Activated CD4-positive, alpha-beta T cell treated with anti-CD3 and anti-CD28 coated beads for 36 hours (primary cell): ENCODE measurements at places on chromosomes 5 and 9. TPM values are rescaled to one million over a fixed set of nuclear protein-coding genes. Genes with fewer than 3 reads are reported as not detected.
A peak's percentile ranks its signal among the peaks of the same experiment; 100 is the strongest.

PHF24 gene
- 0.09 TPM for total RNA-seq

OR13J1 gene
- not detected for total RNA-seq

MELK gene
- 63.9 TPM for total RNA-seq

CMYA5 gene
- 0.25 TPM for total RNA-seq

STPG3 gene
- total RNA-seq, result not detected

MYOT gene
- total RNA-seq, result not detected

- H3K27me3 ChIP-seq, result no peaks in the 10 kb centered on the region
- H3K4me3 ChIP-seq, result no peak overlapping the region
- no peaks in the 10 kb centered on the region for H3K4me1 ChIP-seq
- peaks cover 2% of the 10 kb centered on the region for H3K36me3 ChIP-seq
- DNase-seq, result no peak
These were observed 62.3 kb upstream of the CDK5RAP2 start for GRCh38 chr9:120642129-120642770.

DNA sequence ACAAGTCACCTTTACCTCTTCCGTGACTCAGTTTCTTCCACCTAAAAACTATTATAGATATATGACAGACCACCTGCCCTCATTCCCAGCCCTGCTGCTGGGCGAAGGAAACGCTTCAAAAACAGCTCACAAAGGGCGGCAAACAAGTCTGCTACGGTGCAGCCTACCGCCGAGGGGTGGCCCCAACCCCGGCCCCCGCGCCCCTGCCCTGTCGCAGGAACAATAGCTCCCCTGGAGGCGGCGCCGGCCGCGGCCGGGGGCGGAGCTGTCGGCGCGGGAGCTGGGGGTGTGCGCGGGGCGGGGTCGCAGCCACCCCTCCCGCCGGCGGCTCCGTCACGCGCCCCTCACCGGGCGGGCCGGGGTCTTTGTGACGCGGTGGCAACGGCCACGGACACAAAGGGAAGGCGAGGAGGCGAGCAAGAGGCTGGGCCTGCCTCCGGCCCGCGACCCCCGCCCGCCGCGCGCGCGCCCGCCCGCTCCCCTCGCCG, at the start of gene TMEFF1:
TSS of gene TMEFF1 (plus strand) at position 362 of the 488 bp plus-strand sequence. CDS start 396 bp downstream, outside the sequence.
- H3K36me3 ChIP-seq, result no peaks in the 10 kb centered on the region
- H3K4me3 ChIP-seq, result peak within 1 kb of the TSS; percentile 52
- DNase-seq, result peak; percentile 81
- H3K27me3 ChIP-seq, result peaks cover 29% of the 10 kb centered on the region

DNA sequence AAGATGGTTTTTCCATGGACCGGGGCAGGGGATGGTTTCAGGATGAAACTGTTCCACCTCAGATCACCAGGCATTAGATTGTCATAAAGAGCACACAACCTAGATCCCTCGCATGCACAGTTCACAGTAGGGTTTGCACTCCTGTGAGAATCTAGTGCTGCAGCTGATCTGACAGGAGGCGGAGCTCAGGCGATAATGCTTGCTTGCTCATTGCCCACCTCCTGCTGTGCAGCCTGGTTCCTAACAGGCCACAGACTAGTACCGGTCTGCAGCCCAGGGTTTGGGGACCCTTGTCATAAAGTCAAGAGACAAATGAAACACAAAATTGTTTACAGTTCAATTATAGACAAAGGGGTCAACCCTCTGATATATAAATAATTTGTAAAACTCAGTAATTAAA, 101.7 kb downstream of the RANBP17 start:
- no peak for DNase-seq
- no peaks in the 10 kb centered on the region for H3K36me3 ChIP-seq
- no peaks in the 10 kb centered on the region for H3K27me3 ChIP-seq
- no peaks in the 10 kb centered on the region for H3K4me1 ChIP-seq
- no peak overlapping the region for H3K4me3 ChIP-seq
- H3K27ac ChIP-seq, result no peak overlapping the region

DNA sequence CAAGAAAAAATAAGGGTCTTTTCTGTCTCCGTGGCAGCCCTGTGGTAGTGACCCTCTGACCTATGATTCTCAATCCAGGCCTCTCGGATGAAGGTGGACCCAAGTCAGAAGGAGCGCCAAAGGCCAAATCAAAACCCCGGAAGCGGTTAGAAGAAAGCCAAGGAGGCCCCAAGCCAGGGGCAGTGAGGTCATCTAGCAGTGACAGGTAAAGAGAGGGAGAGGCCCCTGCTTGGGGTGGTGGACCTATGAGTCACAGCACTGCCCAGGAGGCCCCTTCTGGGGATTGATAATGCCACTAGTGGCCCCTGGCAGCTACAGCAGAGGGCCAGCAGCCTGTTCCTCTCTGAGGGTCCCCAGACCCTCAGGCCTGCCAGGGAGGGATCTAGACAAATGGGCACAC, 6.4 kb upstream of the SLC2A8 start:
- no peaks in the 10 kb centered on the region for H3K36me3 ChIP-seq
- peaks cover 61% of the 10 kb centered on the region for H3K27me3 ChIP-seq
- H3K4me3 ChIP-seq, result no peak overlapping the region
- peaks cover 20% of the 10 kb centered on the region for H3K4me1 ChIP-seq

DNA sequence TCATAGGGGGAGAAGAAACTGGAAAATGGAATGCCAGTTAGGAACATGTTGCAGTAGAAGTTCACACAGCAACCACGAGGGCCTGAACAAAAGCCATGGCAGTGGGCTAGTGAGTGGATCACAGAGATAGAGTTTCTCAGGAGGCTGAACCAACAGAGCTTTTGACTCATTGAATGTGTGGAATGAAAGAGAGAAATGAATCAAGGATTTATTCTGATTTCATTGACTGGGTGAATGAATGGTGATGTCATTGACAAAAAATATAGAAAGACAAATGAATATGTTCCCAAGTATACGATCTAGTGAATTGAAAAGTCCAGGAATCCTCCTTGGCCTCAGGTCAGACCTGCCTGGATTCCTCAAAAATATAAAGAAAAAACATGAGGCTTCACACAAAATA, 99.2 kb downstream of the ZNF462 start:
- H3K4me3 ChIP-seq, result no peak overlapping the region
- peaks cover 2% of the 10 kb centered on the region for H3K27me3 ChIP-seq
- peaks cover 20% of the 10 kb centered on the region for H3K4me1 ChIP-seq
- H3K27ac ChIP-seq, result no peak overlapping the region

DNA sequence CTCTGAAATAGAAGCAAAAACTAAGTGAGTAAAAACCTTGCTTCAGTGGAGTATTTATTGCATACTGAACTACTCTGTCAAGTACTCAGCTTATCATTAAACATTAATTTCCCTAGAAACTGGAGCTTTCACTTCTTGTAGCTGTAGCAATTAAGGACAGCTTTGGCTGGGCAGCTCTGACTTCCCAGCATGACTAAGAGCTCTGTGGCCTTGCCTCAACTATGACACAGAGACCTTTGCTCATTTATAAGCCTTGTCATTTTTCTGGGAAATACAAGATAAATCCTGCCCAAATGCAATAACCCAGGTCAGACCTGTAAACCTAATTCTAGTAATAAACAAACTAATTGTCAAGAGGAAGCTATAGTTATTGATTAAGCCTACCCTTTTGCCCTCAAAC, 65.4 kb upstream of the STK32A start:
- no peak overlapping the region for H3K27ac ChIP-seq
- no peaks in the 10 kb centered on the region for H3K27me3 ChIP-seq

DNA sequence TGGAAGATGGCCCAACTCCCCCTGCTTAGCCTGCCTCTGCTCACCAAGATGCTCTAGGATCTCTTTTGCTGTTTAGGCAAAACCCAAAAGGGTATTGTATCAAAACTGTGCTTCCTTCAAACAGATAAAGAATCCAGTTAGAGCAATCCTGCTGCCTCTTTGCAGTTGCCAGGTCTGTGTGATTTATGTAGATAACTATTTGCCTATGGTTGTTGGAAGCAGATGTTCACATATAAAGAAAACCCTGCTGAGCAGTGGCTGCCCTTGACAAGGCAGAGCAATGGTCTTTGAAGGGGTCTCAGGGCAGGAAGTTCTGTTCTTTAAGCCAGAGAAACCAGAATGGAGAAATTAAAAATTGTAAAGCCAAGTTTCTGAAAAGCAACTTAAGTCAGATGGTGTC, 68.6 kb downstream of the LRRC70 start:
- H3K27ac ChIP-seq, result no peak overlapping the region
- H3K4me3 ChIP-seq, result no peak overlapping the region
- DNase-seq, result no peak
- H3K36me3 ChIP-seq, result no peaks in the 10 kb centered on the region

DNA sequence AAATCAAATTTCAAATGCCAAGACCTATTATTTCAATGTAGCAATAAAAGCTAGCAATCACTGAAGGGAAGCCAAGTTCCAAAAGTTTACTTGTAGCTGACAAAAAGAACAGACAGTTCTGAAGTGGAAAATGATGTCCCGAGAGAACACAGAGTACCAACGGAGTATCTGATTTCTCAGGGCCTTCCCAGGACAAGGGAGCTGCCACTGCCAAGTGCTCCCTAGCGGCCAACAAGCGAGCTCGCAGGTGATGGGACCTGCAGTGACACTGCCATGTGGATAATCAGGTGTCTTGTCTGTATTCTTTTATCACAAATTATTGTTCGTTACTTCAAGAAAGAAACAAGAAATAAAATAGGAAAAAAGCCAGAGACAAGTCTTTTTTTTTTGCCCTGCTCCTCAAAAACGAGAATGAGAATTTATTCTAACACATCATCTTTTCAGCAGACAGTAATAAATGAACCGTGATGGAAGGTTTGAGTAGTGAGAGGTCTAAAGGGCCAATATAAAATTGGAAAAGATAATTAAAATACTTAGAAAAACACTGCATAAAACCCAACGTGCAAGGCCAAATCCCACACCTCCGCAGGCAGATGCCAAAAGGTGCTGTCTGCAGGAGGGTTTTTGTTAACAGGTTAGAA, 159.4 kb downstream of the MYO10 start:
- H3K27ac ChIP-seq, result no peak overlapping the region
- peaks cover 5% of the 10 kb centered on the region for H3K27me3 ChIP-seq

DNA sequence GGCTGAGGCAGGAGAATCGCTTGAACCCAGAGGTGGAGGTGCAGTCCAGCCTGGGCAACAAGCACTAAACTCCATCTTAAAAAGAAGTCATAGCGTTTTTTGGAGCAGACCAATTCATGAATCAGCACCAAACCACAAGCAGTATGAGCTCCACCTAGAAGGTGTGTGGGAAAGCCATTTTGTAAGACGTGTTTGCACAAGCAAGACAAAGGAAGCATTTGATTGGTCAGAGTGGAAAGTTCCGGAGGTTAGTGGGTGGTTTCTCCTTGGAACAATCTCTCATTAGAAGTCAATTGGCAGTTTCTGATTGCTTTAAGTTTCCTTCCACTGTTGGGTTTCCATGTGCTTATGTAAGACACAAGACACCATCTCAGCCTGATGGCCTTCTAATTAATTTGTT, 5.0 kb downstream of the SRD5A1 start:
- DNase-seq, result no peak
- H3K27me3 ChIP-seq, result no peaks in the 10 kb centered on the region
- no peak overlapping the region for H3K27ac ChIP-seq

DNA sequence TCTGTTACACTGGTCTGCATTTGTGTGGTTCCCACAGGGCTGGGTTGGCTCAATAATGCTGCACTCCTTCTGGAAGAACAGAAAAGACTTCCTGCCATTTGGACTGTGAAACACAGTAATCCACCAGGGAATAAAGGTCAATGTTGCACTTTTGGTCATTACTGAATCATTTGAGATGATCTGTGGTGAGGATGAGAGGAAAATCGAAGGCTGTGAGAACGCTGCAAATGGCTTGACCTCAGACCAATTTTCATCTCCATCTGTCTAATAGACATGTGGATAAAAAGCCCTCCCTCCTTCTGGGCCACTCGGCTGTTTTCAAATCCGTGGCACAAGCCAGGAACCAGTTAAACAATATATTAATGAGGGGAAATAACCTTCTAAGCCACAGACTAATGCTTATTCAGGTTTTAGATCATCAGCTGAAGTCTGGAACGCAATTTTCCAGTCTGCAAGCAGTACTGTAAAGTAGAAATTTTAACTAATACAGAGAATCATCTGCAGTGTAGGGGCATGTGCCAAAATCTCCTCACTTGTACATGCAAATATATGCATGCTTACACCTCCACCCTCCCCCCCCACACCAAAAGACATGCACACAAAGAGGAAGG, 20.2 kb downstream of the TLE1 start:
- no peaks in the 10 kb centered on the region for H3K27me3 ChIP-seq
- no peaks in the 10 kb centered on the region for H3K36me3 ChIP-seq
- H3K4me1 ChIP-seq, result no peaks in the 10 kb centered on the region
- no peak for DNase-seq
- H3K27ac ChIP-seq, result no peak overlapping the region
- no peak overlapping the region for H3K4me3 ChIP-seq

GRCh38 chr9:7578951-7579350, 220.6 kb downstream of the DMAC1 start:
- H3K27me3 ChIP-seq, result no peaks in the 10 kb centered on the region
- H3K27ac ChIP-seq, result no peak overlapping the region
- H3K36me3 ChIP-seq, result no peaks in the 10 kb centered on the region
- DNase-seq, result no peak

DNA sequence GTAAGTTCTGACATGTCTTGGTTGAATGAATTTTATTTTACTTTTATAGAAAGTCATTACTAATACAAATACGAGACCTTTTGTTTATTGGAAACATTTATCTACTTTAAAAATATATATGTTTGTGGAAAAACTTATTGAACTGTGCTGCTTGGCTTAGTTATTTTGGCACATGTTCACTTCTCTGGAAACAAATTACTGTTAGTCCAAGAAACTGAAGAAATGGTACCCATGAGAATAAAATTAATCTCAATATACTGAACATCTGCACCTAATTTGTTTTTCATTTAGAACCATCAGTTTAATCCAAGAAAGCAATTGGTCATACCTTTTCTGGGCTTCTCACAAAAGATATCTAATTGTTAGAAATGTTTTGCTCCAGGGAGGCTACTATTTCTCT, 32.2 kb downstream of the INVS start:
- H3K4me3 ChIP-seq, result no peak overlapping the region
- no peak overlapping the region for H3K27ac ChIP-seq
- no peak for DNase-seq
- peaks cover 3% of the 10 kb centered on the region for H3K4me1 ChIP-seq
- H3K36me3 ChIP-seq, result peaks cover 18% of the 10 kb centered on the region

DNA sequence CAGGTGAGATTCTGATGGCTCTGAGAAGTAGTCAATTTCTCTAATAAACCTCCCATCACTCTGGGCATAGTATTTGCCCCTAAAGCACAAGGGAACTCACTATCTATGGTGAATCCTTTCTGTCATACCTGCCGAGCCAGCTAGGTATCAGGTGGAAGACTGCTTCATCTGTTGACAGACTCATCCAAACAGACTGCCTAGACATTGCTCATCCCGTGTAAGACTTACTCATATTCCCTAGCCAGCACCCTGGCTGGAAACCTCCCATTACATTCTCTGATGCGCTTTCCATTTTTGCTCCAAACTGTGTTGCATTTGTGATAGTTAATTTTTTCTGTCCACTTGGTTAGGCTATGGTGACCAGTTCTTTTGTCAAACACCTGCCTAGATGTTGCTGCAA, 595.9 kb downstream of the DNAH5 start:
- no peaks in the 10 kb centered on the region for H3K4me1 ChIP-seq
- no peak for DNase-seq
- no peaks in the 10 kb centered on the region for H3K27me3 ChIP-seq
- no peak overlapping the region for H3K27ac ChIP-seq
- H3K4me3 ChIP-seq, result no peak overlapping the region
